ENCODE measurements at places on chromosomes 7 and 10.

DNA sequence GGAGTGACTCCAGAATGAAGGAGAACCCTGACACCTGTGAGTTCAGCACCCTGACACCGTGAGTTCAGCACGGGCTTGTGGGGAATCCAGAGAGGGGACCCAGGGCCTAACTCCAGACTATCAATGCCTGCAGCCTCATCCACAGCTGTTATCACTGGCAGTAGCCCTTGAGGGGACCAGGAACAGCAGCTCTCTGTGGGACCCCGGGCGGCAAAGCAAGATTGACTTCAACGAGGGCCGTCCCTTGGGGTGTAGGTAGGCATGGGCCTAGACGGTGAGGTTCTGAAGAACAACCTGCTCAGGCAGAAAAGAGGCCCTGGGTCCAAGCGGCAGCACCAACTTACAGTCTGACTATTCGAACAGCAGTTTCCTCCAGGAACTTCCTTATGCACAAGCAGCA is 8.9 kb downstream of the GRID1 start:
- no peak for DNase-seq

DNA sequence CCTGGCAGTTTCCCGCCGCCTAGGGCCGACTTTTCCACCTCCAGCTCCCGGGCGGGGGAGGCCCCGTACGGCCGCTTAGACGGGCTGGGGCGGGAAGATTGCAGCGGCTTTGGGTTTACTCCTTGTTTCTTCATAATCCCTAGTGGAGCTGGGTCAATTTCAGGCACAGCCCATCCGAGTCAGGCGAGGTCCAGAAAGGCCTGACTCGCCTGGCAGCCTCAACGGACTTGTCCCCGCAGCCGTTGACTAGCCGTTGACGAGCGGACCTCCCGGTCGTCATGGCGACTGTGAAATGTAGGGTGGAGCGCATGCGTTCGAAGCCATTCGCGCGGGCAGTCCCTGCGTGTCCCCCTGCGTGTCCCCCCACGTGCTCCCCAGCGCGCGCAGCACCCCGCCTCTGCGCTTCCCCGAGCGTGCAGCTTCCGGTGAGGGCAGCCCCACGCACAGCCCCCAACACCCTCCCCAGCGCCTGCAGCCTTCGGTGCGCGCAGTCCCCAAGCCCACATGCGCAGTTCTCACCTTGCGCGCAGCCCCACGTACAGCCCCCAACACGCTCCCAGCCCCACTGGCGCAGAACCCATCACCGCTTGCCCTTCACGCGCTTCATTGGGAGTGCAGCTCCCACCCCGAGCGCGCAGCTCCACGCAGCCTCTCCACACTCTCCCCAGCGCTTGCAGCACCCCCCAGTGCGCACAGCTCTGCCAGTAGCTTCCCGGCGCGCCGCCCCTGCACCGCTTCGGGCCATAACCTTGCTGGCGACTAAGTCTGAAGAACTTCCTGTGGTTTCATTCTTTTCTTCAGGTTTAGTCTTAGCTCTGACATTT is 67.8 kb downstream of the TBX20 start:
- peak; percentile 23 for DNase-seq

GRCh38 chr10:97633921-97634320 is 621 bp upstream of the MORN4 start:
- DNase-seq = no peak

- DNase-seq = no peak
Observed at GRCh38 chr7:112572669-112573301, 92.0 kb downstream of the LSMEM1 start.

GRCh38 chr10:110076559-110077318 is 69.0 kb downstream of the ADD3 start:
- no peak for DNase-seq
